Stimulated activated CD4-positive, alpha-beta T cell treated with anti-CD3 and anti-CD28 coated beads, Interleukin-2, amount 100 ng/mL, for 24 hours (primary cell): ENCODE measurements at places on chromosomes 5 and 9.

DNA sequence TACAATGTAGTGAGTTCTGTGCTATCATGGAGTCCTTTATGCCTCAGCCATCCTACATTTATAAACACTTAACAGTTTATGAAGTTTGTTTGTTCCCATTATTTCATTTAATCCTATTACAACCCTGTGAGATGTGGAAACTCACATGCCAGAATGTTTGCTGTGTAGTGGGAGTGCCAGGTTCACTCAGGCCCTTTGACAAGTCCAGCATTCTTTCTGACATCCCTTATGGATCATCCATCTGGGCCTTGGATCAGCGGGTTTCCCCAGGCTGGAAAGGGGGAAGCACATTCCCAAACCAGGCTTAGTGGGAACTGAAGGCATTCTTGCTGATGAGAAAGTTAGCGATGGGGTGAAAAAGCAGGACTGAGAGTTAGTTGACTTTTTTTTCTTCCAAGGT, 128.1 kb upstream of the OTULINL start:
- DNase-seq, result no peak

GRCh38 chr5:146995878-146996277, 117.3 kb upstream of the PPP2R2B start:
- no peak for DNase-seq

- DNase-seq, result no peak
Measured at GRCh38 chr5:163633926-163634460, 128.6 kb downstream of the MAT2B start.

- DNase-seq, result no peak
Measured at GRCh38 chr5:69432412-69433206, 17.7 kb downstream of the MARVELD2 start.

- no peak for DNase-seq
Measured at GRCh38 chr5:86686046-86686445, 68.3 kb downstream of the COX7C start.

DNA sequence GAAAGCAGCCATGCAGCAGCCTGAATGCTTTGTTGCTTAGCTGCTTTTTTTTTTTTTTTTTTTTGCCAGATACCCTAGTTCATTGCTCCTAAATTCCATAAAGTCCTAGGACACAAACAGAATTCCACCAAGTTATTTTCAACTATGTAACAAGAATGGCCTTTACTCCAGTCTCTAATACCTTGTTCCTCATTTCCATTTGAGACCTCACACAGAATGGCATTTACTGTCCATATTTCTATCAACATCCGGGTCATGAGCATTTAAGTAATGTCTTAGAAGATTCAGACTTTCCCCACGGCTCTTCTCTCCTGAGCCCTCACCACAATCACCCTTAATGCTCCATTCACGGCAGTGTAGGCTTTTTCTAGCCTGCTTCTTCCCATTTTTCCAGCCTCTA, 31.7 kb upstream of the FBXW11 start:
- no peak for DNase-seq
